Muscle of leg (tissue), 16 donors: ENCODE measurements at places on chromosomes 3 and 15. TPM values are rescaled to one million over a fixed set of nuclear protein-coding genes. Genes with fewer than 3 reads are reported as not detected.

The ADAMTSL3 gene
- 42.8 TPM for total RNA-seq

The EPHA3 gene
- total RNA-seq, result 25.4 TPM

The TTLL13 gene
- 0.09 TPM for total RNA-seq

The TMIE gene
- total RNA-seq, result 0.62 TPM

The PCSK6 gene
- total RNA-seq, result 10.5 TPM

The KY gene
- total RNA-seq, result 46.4 TPM

The ADGRG7 gene
- total RNA-seq, result not detected

The LYZL4 gene
- total RNA-seq, result not detected

- H3K27me3 ChIP-seq, result no peaks in the 10 kb centered on the region
- no peak for DNase-seq
- H3K27ac ChIP-seq, result no peak overlapping the region
These were observed 450.6 kb upstream of the TGFBR2 start for GRCh38 chr3:30155755-30156154.

DNA sequence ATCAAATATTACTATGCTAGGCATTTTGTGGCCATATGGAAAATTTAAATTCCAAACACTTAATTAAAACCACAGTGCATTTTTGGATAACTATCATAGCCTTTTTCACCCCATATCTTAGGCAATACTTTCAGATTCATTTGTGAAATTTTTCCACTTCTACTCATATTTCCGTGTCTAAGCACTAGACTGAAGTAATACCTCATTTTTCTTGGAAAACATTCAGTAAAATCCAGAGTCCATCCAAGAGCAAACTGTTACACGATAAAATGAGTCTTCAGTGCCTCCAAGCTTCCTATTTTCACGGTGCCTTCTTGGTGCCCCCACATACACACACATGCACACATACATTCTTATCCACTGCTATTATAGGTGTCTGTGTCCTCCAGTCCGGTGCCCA, 845.9 kb downstream of the TBL1XR1 start:
- peak; percentile 37 for DNase-seq
- no peaks in the 10 kb centered on the region for H3K27me3 ChIP-seq
- H3K4me1 ChIP-seq, result no peaks in the 10 kb centered on the region
- no peak overlapping the region for H3K27ac ChIP-seq
- H3K36me3 ChIP-seq, result no peaks in the 10 kb centered on the region

DNA sequence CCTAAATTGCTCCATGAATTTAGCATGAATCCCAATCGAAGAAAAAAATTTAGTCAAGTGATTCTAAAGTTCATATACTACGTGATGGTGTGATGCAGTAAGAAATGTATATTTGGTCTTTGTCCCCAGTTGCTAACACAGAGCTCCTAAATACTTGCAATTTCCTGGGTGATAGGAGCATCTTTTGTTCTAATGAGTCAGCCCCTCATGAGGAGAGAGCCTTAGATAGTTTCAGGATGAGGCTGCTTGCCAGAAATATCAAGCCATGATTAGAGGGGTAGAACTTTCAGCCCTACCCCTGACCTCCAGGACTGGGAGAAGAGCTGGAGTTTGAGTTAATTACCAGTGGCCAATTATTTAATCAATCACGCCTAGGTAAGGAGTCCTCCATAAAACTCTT, 170.2 kb downstream of the PDE8A start:
- H3K4me3 ChIP-seq, result no peak overlapping the region
- H3K4me1 ChIP-seq, result no peaks in the 10 kb centered on the region
- no peak for DNase-seq
- no peak overlapping the region for H3K27ac ChIP-seq

GRCh38 chr3:36295296-36295695, 85.0 kb upstream of the STAC start:
- no peaks in the 10 kb centered on the region for H3K27me3 ChIP-seq
- H3K4me1 ChIP-seq, result peaks cover 2% of the 10 kb centered on the region
- DNase-seq, result peak; percentile 73
- no peak overlapping the region for H3K4me3 ChIP-seq

- no peaks in the 10 kb centered on the region for H3K36me3 ChIP-seq
- no peak for DNase-seq
- no peaks in the 10 kb centered on the region for H3K4me1 ChIP-seq
- no peak overlapping the region for H3K4me3 ChIP-seq
- H3K27me3 ChIP-seq, result no peaks in the 10 kb centered on the region
These were observed 272.1 kb upstream of the ALCAM start for GRCh38 chr3:105094588-105094987.

GRCh38 chr15:38961931-38962330, 397.3 kb upstream of the RASGRP1 start:
- DNase-seq, result peak; percentile 91
- H3K36me3 ChIP-seq, result no peaks in the 10 kb centered on the region
- no peaks in the 10 kb centered on the region for H3K4me1 ChIP-seq
- no peak overlapping the region for H3K4me3 ChIP-seq
- no peaks in the 10 kb centered on the region for H3K27me3 ChIP-seq

- no peaks in the 10 kb centered on the region for H3K27me3 ChIP-seq
- H3K27ac ChIP-seq, result no peak overlapping the region
- H3K4me3 ChIP-seq, result no peak overlapping the region
- H3K36me3 ChIP-seq, result no peaks in the 10 kb centered on the region
- H3K4me1 ChIP-seq, result no peaks in the 10 kb centered on the region
- no peak for DNase-seq
These were observed 586.1 kb downstream of the MECOM start for GRCh38 chr3:169077394-169077906.

DNA sequence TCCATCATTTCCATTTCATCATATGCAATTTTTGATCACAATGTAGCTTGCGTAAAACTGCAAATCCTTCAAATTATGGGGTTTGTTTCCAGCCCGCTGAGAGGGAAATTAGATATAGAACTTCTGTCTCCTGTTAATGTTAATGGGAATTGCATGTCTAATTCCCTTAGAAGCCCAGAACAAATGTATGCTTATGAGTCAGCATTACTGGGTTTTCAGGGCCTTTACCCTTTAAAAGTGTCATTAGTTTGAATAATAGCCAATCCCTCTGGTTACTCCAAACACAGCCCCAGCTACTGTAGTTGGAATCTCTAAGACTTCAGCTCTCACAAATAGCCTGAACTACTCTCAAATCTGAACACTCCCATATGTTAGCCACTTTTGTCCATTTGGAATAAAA, 439.4 kb downstream of the C3orf38 start:
- H3K4me1 ChIP-seq, result no peaks in the 10 kb centered on the region
- no peak overlapping the region for H3K4me3 ChIP-seq
- H3K27ac ChIP-seq, result no peak overlapping the region
- peak; percentile 43 for DNase-seq
- no peaks in the 10 kb centered on the region for H3K27me3 ChIP-seq

DNA sequence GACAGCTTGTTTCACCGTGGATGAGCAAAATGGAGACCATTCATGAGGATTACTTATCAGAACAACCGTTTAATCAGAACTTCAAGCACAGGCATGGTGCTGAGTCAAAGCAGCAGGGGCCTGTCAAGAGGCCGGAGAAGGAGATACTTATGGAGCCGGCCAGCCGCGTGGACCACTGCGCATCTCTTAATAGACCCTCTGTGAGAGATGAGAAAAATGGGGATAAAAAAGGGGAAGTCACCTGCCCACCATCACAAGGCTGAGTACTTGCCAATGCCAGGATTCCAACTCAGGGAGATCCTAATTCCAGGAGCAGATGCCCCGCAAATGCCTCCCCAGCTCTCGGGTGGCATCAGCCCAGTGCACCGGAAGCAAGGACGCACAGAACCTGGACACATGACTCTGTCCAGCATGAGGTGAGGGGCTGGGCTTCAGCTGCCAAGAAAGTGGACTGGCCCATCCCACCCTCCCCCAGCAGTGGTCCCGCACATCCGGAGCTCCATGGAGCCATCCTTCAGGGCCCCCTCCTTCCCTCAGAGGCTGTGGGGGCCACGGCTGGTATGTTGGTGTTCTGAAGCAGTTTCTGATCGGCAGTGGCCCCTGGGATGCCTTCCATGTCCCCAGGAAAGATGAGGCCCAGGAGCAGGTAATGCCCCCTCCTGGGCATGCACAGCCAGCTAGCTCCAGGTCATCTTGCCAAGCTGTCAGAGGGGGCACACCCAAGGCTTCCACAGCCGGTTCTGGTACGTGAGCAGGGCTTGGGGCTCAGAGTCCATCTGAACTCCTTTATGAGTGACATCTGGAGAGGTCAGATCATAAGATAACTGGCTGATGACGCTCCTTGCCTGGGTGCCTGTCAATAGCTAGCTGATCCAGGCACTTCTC, 143.8 kb downstream of the ATP10A start:
- no peak overlapping the region for H3K4me3 ChIP-seq
- no peak overlapping the region for H3K27ac ChIP-seq
- DNase-seq, result no peak
- H3K27me3 ChIP-seq, result no peaks in the 10 kb centered on the region

DNA sequence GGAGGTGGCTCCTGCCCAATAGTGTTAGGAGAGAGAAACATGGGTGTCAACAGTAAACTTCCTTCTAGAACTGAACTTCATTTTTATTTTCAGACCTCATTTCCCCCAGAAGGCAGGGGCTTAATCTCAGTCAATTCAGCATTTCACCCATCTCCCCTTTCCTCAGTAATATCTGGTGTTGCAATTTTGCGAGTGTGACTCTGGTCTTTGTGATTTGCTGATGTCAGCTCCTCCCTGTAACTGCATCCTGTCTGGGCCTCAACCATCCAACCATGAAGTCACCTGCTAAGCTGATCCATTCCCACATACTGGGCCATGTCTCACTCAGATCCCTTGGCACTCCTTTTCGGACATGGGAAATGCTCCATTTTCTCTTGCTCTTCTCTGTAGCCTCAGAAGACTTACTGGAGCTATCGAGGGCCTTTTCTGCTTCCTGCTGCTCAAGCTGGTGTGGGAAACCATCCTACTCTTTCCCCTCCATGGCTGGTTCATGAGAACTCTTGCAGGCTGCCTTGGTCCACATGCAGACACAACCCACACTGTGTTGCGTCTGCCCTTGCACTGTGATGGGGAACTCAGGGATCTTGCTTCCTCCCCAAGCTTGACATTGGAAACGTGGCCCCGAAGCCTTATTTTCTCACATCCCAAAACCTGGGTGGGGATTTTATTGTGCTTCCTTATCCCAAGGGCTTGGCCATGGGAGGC, 24.6 kb downstream of the CCR4 start:
- no peak for DNase-seq
- H3K36me3 ChIP-seq, result no peaks in the 10 kb centered on the region
- no peak overlapping the region for H3K4me3 ChIP-seq
- H3K27me3 ChIP-seq, result no peaks in the 10 kb centered on the region
- no peak overlapping the region for H3K27ac ChIP-seq
- no peaks in the 10 kb centered on the region for H3K4me1 ChIP-seq

DNA sequence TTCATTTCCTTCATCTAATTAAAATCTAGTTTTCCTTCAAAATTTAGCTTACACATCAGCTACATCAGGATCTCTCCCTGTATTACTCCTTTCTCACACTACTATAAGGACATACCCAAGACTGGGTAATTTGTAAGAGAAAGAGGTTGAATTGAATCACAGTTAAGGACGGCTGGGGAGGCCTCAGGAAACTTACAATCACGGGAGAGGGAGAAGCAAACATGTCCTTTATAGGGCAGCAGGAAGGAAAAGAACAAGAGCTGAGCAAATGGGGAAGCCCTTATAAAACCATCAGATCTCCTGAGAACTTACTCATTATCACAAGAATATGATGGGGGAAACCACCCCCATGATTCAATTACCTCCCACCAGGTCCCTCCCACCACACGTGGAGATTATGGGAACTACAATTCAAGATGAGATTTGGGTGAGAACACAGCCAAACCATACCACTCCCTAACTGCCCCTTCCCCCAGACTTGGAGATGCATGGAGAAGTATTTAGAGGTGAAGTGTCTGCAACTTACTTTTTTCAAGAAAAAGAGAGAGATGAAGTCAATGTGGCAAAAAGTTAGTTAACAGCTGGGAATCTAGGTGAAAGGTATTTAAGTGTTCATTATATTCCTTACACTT, 21.3 kb downstream of the PRTG start:
- no peaks in the 10 kb centered on the region for H3K36me3 ChIP-seq
- H3K4me3 ChIP-seq, result no peak overlapping the region
- H3K27ac ChIP-seq, result no peak overlapping the region

- peaks cover 14% of the 10 kb centered on the region for H3K27me3 ChIP-seq
- no peak overlapping the region for H3K27ac ChIP-seq
- peak; percentile 32 for DNase-seq
- no peak overlapping the region for H3K4me3 ChIP-seq
- H3K4me1 ChIP-seq, result peaks cover 4% of the 10 kb centered on the region
- H3K36me3 ChIP-seq, result no peaks in the 10 kb centered on the region
These were observed 111.1 kb downstream of the TPRA1 start for GRCh38 chr3:127479449-127479848.

DNA sequence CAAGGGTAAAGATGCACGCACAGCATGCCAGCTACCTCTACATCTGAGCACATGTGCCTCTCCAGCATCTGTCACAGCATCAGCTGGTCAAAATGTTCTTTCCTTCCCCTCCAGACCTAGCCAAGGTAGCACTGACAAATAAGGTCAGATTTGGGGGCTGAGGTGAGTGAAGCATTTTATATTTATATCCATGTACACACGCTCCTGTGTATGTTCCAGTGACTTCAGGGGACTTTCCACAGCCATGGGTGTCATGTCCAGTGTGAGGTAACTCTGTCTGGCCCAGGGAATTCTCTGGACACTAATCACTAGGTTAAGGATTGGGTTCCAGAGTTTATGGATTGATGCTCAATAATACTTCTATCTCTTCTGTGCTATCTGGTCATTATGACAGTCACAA, 165.2 kb upstream of the TP63 start:
- H3K27ac ChIP-seq, result no peak overlapping the region
- no peak overlapping the region for H3K4me3 ChIP-seq
- no peaks in the 10 kb centered on the region for H3K4me1 ChIP-seq

GRCh38 chr3:73582535-73582934, 42.2 kb downstream of the PDZRN3 start:
- no peak overlapping the region for H3K27ac ChIP-seq
- H3K4me3 ChIP-seq, result no peak overlapping the region
- H3K4me1 ChIP-seq, result peaks cover 22% of the 10 kb centered on the region
- no peak for DNase-seq
- peaks cover 3% of the 10 kb centered on the region for H3K36me3 ChIP-seq

GRCh38 chr15:100114571-100114970, 227.2 kb downstream of the ADAMTS17 start:
- no peak overlapping the region for H3K4me3 ChIP-seq
- peaks cover 59% of the 10 kb centered on the region for H3K4me1 ChIP-seq
- peak overlapping the region; percentile 89 for H3K27ac ChIP-seq
- no peaks in the 10 kb centered on the region for H3K27me3 ChIP-seq
- DNase-seq, result peak; percentile 58
- no peaks in the 10 kb centered on the region for H3K36me3 ChIP-seq

DNA sequence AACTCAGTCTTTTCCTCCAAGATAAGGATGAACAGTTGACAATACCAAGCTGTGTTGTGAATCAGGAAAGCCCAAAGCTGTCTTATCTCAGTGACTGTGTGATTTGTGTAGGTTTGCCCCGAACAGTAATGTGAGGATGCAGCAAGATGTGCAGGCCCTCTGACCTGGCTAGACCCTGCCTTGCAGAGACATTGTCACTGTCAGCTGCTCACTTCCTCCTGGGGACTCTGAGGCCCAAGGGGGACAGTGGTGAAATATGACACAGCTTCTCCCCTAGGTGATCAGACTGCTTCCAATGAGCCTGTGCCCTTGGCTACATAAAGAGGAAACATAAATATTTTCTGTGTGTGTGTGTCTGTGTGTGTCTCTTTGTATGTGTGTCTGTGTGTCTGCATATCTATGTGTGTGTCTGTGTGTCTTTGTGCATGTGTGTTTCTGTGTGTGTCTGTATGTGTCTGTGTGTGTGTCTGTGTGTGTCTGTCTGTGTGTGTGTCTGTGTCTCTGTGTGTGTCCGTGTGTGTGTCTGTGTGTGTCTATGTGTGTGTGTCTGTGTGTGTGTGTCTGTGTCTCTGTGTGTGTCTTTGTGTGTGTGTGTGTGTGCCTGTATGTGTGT, 21.7 kb downstream of the LRRK1 start:
- DNase-seq, result peak; percentile 35
- no peak overlapping the region for H3K27ac ChIP-seq
- H3K4me1 ChIP-seq, result no peaks in the 10 kb centered on the region
- H3K4me3 ChIP-seq, result no peak overlapping the region
- H3K36me3 ChIP-seq, result no peaks in the 10 kb centered on the region
- no peaks in the 10 kb centered on the region for H3K27me3 ChIP-seq
